NAMALWA (cell line): ENCODE measurements at places on chromosomes 16 and 17.

GRCh38 chr17:43044024-43044423 is 19.0 kb downstream of the RND2 start:
- DNase-seq: no peak

- DNase-seq: no peak
These were observed 12.4 kb downstream of the ZG16B start for GRCh38 chr16:2842340-2843000.

GRCh38 chr16:4615384-4616046 is 827 bp upstream of the UBALD1 start:
- no peak for DNase-seq

DNA sequence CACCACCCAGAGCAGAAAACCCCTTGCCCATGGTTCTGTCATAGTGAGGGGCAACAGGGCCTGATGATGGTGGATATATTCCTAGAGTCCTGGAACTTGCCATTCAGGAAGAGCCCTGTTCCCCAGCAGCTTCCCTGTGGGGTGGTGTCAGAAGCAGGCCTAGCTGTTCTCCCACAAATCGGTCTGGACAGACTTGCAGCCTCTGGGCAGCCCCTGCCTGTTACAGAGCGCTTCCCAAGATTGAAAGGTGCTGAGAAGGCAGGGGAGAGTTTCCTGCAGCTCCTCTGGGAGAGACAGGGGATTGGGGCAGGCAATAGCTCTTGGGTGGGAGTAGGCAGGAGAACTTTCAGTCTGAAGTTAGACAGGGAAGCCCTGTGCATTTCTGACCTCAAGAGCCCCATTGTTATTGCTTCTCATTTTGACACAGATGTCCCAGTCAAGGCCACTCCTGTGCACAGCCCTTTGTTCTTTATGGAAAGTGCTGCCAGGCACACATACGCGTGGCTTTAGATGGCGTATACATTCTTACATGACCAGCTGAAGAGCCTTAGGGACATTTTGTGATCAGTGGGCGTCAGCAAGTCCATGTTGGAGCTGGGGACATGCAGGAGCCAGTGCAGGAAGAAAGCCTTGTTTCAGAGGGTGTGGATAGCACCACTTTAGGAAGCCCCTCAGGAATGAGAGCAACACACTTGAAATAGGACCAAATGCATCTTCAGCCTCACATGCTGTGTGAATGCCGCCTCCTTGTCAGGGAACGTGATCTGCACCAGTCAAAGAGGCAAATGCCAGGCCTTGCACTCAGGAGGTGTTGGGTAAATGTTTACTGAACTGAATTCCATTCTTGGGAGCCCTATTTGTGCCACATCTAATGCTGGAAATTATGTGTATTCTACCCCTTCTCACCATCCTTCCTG is 67.5 kb downstream of the GNAO1 start:
- no peak for DNase-seq

DNA sequence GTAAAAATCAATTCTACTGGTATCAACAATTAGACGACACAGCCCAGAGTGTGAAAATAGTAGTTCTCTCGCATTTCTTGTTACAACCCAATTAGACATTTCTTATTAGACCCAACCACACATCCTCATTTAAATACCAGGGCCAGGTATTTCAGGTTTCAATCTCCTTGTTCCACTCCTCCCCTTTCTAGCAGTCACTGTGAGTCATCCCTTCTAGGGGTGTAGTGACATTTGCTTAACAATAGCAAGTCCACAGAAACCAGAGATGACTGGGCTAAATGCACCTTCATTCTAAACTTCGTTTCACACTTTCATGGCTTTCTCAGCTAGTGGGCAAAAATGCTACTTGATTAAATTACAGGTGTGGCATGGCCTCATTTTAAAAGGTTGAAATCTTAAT is 116.9 kb upstream of the CACNG3 start:
- no peak for DNase-seq

DNA sequence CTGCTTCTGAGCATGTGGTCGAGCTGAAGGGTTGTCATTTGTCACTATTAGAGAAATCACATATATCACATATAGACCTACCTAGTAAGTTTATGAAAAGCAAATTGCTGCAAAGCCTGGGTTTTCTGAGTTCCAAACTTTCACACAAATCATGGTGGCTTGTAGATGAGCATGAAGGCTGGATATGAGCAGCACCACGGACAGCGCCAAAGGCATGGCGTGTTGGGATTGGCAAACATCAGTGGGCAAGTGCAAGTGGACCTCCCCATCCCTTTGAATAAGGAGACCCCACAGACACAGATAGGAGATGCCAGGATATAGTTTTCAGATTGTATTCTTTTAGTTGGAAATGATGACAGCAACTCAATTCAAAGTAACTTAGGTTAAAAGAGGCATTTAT is 77.6 kb upstream of the CACNG3 start:
- DNase-seq: peak; percentile 7

DNA sequence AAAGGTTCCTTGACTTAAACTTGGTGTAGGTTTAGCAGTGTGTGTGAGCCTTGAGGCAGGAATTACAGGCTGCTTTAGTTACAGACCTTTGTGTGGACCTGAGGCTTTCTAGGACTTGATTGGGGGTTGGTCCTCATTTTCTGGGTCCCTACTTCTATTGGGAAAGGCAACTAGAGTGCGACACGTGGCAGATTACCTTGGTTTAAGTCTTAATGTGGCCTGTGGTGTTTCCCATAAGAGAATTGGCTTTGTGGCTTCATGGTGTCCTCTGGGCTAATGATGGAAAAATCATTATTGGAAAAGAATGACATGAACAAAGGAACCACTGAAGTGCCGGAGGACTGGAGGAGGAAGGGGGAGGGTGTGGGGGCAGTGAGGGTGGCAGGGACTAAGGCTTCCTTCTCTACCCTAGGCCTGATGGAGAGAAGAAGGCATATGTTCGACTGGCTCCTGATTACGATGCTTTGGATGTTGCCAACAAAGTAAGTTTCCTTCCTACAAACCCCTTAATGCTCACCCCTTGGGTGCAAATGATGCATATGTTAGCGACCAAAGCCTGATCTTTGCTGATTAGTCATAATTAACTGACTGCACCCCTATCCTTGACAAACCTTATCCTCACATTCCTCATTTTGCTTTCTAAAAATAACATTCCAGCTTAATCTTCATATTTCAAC is 2.7 kb downstream of the TLCD1 start:
- DNase-seq: peak; percentile 25

GRCh38 chr16:67857547-67858233 is 10.2 kb upstream of the CENPT start:
- no peak for DNase-seq

DNA sequence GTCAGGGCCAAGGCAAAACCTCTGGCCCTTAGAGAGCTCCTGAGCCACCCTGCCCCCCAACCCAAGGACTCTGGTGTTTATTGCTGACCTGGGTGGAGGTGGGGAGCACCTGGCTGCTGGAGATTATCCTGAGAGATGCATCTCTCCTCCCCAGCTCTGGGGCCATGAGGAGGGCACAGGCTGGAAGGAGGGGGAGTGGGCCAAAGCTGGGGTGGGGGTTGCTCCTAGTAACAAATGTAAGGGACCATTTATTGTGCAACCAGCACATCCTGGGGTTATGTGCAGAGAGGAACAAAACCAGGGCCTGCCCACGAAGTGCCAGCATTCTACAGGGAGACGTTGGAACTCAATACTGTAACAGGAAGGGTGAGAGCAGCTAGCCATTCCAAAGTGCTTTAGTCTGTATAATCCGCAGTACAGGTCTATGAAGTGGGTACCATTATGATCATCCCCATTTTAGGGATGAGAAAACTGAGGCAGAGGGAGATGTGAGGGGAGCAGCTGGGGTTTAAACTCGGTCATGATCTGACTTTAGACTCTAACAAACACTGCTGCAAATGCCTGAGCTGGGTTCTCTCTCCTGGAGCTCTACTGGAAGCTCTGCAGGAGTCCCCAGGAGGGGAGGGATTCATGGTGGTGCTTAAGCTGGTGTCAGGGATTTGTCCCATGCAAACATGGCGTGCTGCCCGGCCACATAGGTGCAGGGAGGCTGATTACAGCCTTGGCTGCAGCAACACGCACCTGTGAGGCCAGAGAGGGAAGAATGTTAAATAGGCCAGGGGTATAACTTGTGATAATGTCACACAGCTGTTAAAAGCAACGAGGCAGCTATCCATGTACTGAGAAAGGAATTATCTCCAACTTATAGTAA is 1.4 kb upstream of the RHBDF2 start:
- DNase-seq: no peak

GRCh38 chr17:65662196-65662595 is 100.7 kb upstream of the AXIN2 start:
- DNase-seq: no peak

DNA sequence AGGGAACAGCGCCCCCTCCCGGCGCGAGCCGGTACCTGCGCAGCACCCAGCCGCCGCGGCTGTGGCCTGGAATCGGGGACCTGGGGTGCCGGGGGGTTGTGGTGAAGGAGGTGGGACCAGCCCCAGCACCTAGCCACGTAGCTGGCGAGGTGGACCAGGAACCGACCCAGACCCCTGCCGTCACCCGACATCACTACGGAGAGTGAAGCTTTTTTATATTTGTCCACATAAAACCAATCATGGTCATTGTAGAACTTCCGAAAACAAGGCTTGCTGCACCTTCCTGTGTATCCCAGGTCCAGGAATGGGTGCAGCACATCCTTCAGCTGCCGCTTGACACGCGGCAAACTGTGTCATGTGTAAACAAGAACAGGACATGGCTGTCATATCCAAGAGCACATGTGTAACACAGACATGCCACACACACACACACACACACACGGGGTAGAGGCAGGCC is 1.3 kb downstream of the HBQ1 start:
- peak; percentile 30 for DNase-seq

DNA sequence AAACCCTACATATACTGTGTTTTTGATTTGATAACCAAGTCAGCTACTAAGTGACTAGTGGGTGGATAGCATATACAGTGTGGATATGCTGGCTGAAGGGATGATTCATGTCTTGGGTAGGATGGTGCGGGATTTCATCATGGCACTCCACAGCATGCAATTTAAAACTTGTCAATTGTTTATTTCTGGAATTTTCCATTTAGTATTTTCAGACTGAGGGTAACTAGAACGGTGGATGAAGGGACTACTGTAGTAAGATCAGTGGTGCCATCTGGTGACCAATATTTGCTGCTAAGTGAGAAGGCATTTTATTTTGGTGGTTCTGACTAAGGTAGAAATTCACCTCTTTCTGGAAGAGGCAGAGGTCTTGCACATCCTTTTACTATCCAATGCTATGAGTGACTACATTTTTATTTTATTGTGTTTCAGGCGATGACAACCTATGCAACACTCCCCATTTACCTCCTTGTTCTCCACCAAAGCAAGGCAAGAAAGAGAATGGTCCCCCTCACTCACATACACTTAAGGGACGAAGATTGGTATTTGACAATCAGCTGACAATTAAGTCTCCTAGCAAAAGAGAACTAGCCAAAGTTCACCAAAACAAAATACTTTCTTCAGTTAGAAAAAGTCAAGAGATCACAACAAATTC is 3.1 kb downstream of the CDC6 start:
- peak; percentile 77 for DNase-seq

DNA sequence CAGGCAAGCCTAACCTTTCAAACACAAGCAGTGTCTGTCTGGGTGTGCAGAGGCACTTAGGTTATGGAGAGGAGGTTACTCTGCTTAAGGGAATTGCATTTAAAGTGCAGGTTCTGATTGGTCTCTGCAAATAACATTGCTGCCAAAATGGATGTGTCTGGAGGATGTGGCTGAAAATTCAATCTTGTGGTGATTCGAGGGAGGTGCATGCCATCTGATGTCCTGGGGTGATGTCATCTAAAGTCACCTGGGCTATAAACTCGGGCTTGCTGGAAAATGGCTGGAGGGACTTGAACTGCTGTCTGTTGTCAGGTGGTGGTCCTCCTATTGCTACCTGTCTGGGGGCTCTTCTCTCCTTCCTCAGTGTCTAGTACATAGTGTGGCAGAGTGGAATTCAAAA is 28.3 kb upstream of the GPR139 start:
- DNase-seq: no peak

GRCh38 chr16:58267524-58268243 is 27.1 kb downstream of the PRSS54 start:
- no peak for DNase-seq

DNA sequence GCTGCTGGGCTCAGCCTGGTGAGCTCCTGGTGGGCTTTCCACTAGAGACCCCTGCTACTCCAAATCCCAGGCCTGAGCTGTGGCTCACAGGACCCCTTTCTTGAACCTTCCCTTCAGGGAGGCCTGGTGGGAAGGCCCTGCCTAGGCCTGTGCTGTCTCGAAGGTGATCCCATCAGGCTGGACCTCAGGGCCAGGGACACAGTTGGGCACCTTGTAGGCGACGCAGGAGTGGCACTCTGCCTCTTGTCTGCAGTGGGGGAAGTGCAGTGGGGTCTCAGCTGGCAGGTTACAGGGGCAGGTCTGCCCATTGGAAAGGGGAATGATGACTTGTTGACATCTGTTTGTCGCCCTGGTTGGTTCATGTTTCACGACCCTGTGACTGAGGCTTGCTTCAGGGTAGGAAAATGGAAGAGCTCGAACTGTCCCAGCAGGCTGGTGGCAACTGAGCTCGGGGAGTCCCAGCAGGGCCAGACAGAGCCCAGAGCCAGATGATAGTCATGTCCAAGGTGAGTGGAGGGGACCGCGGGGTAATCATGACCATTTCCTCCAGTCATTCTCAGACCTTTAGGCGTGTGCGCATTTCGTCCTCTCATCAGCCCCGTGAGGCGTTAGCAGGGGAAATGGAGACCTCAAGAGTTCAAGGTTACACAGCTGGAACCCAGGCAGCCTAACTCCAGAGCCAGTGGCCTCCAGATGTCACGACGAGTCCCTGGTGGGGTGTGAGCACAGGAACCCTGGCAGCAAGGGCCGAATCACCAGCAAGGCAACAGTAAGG is 11.3 kb downstream of the CMIP start:
- DNase-seq: no peak

DNA sequence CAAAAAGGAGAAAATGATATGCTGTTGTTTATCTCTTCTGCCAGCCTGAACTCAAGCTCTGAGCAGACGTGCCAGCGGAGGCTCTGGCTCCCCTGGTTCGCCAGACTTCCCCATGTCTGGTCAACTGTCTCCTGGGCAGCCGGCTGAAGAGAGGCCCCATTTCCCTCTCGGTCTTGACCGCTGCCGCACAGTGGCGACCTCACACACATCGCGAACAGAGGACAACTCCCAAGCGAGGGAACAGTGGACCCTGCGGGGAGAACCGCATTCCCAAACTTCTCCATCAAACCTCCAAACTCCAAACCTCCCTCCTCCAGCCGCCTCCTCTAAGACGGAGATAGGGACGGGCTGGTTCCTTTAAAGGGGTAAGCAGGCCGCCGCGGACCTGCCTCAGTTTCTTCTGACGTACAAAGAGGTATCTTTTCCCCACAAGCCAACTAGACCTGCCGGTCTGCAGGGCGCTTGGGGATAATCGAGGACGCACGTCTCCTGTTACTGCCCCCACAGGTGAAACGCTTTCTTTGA is 24.9 kb upstream of the RFFL start:
- DNase-seq: no peak

GRCh38 chr16:726438-727290 is at the start of the genes CCDC78 and HAGHL:
TSS of gene CCDC78 (minus strand) at chr16:726443. CDS start at chr16:726367, 76 bp downstream.
TSS of gene HAGHL (plus strand) at chr16:727106. CDS start at chr16:727510, 404 bp downstream.
- peak; percentile 65 for DNase-seq

DNA sequence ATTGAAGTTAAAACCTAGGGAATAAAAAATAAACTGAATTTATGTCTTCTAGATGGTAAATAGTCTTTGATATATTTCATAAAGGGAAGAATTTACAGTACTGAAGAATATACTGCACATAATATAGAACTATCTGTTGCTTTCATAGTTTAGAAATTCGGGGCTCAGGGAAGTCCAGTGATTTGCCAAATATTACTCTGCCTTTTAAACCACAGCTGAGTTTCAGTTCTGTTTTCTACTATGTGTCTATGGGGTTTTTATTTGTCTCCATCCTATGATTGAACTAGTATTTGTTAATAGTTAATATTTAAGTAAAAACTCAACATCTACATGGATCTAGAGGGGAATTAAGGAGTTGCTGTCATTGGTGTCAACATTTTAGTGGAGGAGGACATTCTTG is 715.0 kb upstream of the CDH8 start:
- DNase-seq: no peak
